NCI-H1092 (cell line): ENCODE measurements at places on chromosomes 16 and 17.

DNA sequence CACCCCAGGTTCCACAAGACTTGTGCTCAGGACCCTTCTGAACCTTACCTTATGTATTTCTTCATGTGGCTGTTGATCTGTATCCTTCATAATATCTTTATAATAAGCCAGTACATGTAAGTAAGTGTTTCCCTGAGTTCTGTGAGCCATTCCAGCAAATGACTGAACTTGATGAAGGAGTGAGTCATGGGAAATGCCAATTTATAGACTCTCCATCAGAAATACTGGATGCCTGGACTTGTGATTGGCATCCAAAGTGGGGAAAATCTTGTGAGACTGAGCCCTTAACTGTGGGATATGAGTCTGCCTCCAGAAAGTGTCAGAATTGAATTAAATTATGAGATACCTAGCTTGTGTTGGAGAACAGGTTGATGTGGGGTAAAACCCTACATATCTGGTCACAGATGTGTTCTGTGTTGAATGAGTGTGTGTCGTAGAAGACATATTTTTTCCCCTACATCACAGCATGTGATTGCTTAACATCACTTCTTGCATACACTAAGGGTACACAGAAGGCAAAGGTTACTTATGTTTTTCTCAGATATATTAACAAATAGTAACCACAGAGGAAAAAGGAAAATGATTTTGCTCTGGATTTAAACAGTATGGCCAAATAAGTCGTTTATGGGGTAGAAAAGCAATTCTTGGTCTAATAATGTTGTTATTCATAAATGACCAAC is 70.2 kb upstream of the NETO2 start:
- DNase-seq: no peak

DNA sequence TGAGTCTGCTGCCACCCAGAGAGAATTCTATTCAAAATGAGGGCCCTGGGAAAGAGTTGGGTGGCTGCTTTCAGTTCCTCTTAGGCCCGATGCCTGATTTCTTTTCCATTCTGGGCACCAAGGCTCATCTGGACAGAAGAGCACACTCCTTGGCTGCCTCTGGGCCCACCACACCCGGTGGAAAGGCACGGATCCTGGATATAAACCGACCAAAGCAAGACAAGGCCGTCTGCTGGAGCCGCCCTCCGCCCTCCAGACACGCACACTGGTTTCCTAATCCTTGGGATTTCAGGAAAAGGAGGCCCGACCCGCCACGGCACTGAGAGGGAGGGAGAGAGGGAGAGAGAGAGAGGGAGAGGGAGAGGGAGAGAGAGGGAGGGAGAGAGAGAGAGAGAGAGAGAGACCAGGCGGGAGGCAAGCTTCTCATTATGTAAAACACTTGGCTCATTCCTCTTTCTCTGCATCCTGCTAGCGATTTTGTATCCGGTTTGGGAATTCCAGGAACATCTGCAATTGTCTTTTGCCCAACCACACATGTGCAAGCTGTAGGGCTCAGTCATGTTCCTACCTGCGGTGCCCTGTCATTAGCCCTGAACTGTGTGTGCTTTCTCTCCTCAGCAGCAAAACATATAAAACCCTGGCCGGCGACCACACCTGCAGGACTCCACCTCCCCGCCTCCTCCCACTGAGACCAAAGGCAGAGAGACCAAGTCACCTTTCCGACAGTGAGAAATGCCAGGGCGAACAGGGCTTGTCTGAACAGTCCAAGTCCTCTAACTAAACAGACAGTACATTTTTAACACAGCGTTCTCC is 347.2 kb downstream of the SOX9 start:
- no peak for DNase-seq

DNA sequence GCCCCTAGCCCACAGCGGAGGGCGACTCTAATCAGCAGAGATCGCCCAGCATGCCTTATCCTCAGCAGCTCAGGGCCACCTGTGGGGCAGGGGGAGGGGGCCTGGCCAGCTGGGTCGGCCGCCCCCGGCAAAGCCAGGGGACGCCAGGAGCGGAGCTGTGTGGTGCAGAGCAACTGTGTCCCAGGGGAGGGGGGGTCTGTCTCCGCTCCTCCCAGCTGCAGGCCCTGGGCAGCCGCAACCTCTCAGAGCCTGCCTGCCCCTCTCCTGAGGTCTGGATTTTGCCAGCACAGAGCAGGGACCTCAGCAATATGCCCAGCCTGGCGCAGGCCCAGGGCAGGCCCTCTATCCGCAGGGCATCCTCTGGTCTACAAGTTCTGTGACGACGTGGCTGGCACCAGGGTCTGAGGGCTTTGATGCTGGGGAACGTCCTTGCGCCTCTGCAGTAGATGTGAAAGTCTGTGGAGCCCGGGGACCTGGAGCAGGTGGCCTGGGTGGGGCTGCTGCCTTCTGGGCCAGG is 36.5 kb upstream of the SLC38A10 start:
- no peak for DNase-seq

DNA sequence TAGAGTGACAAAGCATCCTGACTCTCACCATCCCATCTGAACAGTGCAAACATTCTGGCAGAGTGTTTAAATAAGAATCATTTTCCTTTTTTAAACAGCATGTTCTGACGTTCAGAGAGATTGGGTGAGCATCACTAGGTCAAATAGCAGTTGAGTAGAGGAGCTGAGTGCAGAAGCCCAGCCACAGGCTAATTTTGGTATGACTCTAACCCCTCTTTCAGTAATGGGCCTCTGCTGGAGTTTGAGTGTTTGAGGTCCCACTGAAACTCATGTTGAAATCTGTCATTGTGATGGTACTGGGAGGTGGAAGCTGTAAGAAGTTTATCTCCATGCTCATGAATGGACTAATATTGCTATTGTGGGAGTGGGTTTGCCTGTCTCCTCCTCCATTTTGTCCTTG is 194.4 kb downstream of the SALL1 start:
- no peak for DNase-seq

DNA sequence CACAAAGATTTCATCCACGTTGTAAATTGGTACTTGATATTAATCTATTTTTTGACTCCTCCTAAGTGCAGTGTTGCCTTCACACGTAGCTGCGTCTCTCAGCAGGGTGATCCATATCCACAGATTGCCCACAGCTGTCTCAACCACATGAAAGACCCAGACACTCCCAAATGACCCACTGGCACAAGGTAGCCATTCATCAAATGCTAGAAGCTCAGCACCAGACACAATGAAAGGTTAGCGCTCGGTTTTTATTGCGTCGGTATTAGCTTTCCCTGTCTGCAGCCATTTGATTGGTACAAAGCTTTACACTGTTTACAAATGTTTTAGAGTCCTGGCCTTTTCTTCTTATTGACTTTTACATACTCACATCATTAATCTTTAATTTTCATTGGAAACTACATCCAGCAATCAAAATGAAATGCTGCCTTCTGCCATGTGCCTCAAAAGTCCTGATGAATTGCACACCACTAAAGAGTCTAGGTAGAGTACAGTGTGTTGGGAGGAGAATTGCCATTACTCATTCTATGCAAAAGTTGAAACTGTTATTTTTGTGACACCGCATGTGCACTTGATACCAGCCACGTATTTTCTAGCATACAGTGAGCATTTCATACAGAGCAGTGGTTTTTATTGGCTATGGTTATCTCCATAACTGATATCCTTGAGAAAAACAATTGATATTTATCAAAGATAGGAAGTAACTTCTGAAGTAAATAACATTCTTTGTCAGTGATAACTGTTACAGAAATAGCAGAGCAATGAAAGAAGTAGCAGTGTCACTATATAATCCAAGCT is 127.3 kb upstream of the NUDT7 start:
- no peak for DNase-seq

- no peak for DNase-seq
These were observed 6.7 kb upstream of the KRT14 start for GRCh38 chr17:41593306-41593981.

DNA sequence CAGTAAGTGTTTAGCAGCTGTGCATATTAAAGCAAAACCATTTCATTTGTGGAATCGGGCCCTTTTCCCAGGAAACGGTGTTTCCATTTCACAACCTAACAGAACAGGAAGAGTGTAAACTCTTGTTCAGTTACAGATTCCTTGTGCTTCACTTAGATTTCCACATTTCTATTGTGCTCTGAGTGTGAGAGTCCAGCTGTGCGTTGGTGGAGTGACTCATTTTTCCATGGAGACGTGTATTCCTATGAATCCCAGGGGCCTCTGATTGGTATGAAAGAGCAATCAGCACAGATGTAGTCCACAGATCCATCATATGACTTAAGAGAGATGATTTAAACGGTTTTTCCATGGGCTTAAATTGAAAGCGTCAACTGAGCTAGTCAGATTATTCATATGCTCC is 13.3 kb upstream of the CAVIN1 start:
- no peak for DNase-seq

- DNase-seq: no peak
These were observed 38.8 kb downstream of the BAHCC1 start for GRCh38 chr17:81434072-81434471.

GRCh38 chr16:88423448-88423850 is 29.6 kb upstream of the ZFPM1 start:
- no peak for DNase-seq

DNA sequence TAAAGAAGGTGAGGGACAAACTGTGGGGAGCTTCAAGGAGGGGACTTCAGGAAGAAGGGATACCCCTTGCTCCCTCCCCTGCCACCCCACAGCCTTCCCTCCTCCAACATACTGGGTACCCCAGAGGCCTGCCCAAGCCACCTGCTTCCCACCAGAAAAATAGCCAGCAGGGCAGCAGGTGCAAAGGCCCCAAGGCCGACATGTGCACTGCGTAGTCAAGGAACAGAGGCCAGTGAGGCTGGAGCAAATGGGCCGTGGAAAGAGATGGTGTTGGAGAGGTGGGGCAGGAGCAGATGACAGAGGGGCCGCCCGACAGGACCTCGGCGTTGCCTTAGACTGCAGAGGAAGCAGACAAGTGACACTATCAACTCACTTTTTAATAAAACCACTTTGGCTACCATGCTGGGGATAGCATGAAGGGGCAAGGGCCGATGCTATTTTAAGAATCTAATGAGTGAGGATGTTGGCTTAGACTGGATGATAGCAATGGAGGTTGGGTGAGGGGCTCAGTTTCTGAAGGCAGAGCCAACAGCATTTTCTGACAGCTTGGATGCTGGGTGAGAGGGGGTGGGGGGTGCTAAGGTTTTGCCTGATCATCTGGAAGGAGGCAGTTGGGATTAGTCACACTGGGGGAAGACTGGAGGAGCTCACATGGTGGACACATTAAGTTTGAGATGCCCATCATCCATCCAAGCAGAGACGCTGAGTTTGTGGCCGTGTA is 72.8 kb upstream of the TOB1 start:
- no peak for DNase-seq

DNA sequence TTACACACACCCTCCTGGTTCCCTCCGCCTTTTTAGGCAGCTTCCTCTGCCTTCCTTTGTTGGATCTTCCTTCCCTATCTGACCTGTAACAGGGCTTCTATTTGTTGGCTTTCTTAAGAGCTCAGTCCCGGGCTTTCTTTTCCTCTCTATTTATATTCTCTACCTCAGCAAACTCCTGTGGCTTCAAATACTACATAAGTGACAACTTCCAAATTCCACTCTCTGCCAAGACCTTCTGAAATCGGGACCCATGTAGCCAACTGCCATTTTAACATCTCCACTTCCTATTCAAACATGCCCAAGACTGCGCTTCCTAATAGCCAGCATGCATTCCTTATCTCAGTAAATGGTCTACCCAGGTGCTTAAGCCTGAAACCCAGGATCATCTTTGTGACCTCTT is 128.1 kb downstream of the MRTFB start:
- DNase-seq: no peak

- no peak for DNase-seq
These were observed 142.4 kb downstream of the CYLD start for GRCh38 chr16:50884066-50884860.

DNA sequence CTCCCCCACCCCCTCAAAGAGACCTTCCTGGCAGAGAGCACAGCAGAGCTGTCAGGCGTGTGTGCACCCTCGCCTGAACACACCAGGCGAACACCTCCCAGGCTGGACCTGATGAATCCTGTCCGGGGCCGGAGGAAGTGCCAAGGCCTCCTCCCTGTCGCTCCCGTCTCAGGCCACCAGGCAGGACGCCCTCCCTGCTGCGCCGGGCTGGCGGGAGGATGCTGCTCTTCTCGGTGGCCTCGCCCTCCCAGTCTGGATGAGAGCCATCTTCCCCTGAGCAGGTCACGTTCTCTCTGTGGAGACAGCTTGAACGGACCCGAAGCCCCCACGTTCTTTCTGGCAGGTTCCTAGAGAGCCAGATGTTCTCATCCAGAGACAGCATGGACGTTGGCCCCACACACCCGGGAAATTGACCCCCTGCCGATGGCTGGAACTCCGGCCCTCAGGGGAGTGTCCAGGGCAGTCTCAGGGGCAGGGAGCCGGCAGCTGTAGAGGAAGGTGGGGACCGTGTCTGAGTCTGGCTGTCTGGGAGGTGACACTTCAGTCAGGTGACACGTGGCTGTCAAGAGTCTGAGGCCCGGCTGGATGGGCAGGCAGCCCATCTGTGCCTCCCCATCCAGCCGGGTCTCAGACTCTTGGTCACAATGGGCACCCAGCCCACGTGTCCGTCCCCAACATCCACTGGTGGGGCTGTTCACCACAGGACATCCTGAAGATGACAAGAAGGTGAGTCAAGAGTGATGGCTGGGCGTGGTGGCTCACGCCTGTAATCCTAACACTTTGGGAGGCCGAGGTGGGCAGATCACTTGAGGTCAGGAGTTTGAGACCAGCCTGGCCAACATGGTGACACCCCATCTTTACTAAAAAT is 5.0 kb upstream of the TIMP2 start:
- no peak for DNase-seq

DNA sequence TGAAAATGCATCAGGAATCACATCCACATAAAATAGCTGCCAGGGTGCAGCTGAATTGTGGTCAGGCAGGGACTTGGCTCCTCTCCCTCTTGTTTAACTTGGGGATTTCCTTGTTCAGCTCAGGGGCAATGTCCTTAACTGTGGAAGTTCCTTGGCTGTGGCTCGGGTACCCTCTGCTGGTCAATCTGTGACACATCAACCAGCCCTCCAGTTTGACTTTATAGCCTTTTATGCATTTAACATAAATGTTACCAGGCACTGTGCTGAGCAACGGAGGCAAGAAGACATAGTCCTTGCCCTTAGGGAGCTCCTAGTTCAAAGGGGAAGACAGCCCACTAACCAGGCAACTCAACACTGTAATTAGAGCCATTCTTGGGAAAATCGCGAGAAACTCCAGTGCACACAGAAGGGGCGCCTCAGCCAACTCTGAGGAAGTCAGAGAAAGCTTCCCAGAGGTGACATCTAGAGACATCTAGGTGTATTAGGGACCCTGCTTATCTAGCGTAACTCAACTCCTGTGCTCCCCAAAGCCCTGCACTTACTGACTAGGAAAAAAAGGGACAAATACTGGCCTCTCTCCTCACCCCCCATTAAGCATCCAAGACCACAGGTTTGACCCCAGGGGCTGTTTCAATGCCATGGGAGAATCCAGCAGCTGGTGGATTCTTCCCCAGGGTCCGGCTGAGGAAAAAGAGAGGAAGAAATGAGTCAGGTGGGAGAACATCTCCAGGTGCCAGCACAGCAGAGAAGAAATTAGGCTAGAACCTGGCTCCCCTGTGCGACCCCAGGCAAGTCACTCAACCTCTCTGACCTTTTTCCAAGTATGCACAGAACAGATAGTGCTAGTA is 17.3 kb upstream of the EEF2K start:
- DNase-seq: peak; percentile 21
